ENCODE measurements at places on chromosomes 4 and X.

GRCh38 chr4:105293360-105293759 lies 146.7 kb downstream of the TET2 start:
- no peak for DNase-seq

- DNase-seq, result no peak
Measured at GRCh38 chr4:165740911-165741310, 132.1 kb upstream of the TLL1 start.

- no peak for DNase-seq
Measured at GRCh38 chr4:147201016-147201415, 255.4 kb upstream of the TTC29 start.

- no peak for DNase-seq
Measured at GRCh38 chr4:110704748-110705439, 82.0 kb upstream of the PITX2 start.

GRCh38 chrX:152991123-152991522 lies 2.8 kb downstream of the PNMA5 start:
- no peak for DNase-seq

DNA sequence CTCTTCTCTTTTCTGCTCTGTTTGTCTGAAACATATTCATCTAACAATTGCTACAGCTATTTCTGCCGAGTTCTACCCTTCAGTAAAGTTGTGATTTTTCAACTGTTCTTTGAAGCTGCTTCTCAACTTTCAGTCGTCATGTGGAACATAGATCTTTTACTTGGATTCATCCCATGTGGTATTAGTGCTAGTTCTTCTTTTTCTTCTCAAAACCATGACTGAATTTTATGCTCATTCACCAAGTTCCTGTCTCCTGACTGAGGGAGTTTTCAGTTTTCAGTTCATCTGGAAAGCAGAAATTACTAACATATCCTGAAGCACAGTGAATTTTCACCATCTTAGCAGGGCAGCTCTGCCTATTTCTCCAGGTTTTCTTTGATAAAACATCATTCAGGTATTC lies 12.1 kb downstream of the ACSL4 start:
- no peak for DNase-seq

GRCh38 chrX:20300822-20301221 lies 34.1 kb upstream of the RPS6KA3 start:
- no peak for DNase-seq

DNA sequence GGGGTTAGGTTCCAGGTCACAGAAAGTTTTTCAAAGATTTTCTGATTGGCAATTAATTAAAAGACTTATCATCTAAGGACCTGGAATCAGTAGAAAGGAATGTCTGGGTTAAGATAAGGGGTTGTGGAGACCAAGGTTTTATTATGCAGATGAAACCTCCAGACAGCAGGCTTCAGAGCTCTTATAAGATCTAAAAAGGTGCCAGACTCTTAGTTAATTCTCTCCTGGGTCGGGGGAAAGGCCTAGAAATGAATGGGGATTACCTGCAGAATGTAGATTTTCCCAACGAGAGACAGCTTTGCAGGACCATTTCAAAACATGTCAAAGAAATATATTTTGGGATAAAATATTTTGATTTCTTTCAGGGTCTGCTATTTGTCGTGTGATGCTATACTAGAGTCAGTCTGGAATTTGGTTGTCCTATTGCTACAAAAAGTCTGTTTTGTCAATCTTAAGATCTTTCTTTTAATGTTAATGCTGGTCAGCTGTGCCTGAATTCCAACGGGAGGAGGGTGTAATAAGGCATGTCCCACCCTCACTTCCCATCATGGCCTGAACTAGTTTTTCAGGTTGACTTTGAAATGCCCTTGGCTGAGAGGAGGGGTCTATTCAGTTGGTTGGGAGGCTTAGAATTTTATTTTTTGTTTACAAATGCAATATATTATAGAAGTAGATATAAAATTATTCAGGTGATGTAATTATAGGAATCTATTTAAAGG lies 15.8 kb downstream of the EGF start:
- no peak for DNase-seq

DNA sequence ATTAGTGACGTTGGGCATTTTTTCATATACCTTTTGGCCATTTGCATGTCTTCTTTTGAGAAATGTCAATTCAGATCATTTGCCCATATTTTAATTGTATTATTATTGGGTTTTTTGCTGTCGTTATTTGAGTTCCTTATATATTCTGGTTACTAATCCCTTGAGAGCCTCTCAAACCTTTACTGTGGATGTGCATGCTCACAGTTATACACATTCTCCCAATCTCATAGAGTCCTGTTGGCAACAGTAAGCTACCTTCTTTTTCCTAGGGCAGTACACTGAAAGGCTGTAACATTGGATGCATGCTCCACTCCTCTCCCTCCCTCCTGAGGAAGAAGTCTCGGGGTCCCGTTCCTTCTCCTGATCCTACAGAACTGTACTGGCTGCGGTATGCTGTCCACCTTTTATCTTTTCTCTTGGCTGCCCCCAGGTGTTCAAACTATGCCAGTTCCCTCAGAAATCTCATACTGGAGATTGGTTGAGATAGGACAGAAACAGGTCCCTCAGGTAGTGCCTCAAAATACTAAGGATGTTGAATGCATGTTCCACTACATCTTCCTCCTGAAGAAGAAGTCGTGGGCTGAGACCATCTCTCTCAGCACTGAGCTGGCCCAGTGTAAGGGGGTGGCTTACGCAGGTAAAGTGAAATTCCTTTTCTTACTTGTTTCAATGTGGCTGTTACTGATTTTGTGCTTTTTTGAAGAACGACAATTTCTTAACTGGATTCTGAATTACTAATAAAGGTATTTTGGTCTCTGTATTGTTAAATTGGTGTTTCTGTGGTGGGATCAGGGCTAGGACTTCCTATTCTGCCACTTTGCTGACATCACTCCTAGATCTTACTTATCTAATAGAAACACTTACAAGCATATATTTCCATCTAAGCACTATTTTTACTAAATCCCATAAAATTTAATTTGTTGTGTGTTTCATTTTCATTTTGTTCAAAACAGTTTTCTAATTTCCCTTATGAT lies 145.4 kb upstream of the HUWE1 start:
- peak; percentile 0 for DNase-seq

DNA sequence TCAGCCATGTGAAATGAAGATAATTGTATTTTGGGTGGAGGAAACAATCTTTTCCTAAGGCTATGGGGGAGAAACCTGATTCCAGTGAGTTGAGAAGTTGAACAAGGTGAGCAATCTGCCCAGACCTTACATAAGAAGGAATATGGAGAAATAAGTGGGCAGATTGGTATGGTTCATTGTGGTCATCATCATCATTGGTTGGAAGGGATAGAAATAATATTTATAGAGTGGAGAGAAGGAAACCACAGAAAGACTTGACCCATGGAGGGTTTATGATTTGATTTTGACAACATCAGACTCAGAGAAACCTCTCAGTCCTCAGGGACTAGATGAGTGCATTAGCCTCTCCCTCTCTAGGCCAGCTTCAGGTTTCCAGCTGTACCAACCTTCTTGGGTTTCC lies 177.9 kb upstream of the NEIL3 start:
- DNase-seq, result no peak

DNA sequence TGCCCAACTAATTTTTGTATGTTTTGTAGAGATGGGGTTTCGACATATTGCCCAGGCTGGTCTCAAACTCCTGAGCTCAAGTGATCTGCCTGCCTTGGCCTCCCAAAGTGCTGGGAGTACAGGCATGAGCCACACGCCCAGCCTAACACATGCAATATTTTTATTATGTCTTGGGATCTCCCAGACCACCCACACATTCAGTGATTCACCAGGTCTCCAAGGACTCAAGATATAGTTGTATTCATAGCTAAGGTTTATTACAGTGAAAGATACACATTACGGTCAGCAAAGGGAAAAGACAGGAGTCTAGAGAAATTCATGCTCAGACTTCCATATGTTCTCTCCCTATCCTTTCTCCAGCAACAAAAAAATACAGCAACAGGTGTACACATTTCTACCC lies 25.5 kb upstream of the FAM120C start:
- DNase-seq, result no peak

DNA sequence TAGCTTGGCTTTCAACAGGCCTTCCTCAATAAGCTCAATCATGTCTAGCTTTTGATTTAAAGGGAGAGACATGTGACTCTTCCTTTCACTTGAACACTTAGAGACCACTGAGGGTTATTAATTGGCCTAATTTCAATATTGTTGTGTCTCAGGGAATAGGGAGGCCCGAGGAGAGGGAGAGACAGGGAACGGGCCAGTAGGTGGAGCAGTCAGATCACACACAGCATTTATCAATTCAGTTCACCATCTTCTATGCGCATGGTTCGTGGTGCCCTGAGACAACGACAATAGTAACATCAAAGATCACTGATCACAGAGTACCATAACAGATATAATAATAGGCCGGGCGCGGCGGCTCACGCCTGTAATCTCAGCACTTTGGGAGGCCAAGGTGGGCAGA lies 17.8 kb downstream of the ZNF81 start:
- DNase-seq, result no peak

DNA sequence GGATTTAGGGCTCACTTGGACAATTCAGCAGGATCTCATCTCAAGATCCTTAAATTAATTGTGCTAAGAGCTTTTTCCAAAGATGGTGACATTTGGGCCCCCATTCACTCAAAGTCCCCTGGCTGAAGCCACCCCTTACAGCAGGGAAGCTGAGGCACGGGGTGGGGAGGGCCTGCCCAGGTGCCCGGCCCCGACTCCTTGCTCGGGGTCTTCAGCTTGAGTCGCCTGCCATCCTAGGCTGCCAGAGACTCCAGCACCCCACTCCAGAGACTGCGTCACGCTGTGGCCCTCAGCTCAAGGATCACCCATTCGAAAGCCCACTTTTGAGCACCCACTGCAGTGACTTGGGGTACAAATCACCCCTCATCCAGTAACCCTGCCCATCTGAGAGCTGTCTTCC lies 39.2 kb upstream of the GPR78 start:
- no peak for DNase-seq

- no peak for DNase-seq
Measured at GRCh38 chr4:103026868-103027267, 7.4 kb upstream of the SLC9B1 start.

Measured in activated naive CD8-positive, alpha-beta T cell treated with anti-CD3 and anti-CD28 coated beads, Interleukin-2, amount 50 U/mL, for 16 hours (primary cell).